Retina (tissue), 1 donor: ENCODE measurements at places on chromosomes 4 and X.

GRCh38 chr4:38861791-38862190 is 5.2 kb upstream of the TLR6 start:
- no peak for DNase-seq

- no peak for DNase-seq
These were observed 25.6 kb upstream of the SPP1 start for GRCh38 chr4:87949961-87950360.

DNA sequence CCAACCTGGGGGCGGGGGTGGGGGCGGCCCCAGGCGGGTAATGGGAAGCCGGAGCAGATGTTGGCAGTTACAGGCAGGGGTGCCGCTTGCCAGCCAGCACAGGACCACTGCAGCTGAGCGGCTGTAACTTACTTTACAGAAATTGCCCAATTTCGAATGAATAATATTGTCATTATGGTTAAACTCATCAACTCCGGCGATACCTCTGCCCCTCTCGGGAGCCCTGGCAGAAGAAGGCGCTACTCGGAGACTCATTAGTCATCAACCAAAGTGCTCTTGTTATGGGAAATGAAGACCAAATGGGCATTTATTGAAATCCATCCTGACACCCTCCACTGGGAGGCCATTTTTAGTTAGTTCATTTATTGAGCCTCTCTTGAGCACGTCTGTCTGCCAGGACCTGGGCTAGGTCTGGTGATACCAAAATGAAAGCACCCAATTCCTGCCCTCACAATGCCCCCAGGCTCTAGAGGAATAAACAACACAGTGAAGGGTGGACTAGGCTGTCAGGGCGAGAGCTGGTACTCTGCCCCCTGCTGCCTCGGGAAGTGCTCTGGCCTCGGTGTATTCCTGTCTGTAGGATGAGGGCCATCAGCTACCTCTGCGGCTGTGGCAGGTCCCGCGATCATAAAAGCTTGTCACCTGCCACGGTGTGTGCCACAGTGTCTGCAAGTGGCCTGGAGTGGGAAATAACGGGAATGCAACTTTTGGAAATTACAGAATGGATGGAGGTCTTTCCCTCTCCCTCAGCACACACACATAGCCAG is 159.1 kb upstream of the PSAPL1 start:
- DNase-seq: no peak

DNA sequence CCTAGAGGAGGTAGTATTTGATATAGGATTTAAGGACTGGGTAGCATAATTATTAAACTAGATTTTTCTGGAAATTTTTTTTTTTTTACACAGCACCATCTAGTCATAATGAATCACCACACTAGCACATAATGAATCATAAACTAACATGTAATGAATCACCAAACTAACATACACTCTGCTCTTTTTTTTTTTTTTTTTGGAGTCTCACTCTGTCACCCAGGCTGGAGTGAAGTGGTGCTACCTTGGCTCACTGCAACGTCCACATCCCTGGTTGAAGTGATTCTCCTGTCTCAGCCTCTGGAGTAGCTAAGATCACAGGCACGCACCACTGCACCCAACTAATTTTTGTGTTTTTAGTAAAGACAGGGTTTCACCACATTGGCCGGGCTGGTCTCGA is 92.5 kb downstream of the FAM13A start:
- no peak for DNase-seq

DNA sequence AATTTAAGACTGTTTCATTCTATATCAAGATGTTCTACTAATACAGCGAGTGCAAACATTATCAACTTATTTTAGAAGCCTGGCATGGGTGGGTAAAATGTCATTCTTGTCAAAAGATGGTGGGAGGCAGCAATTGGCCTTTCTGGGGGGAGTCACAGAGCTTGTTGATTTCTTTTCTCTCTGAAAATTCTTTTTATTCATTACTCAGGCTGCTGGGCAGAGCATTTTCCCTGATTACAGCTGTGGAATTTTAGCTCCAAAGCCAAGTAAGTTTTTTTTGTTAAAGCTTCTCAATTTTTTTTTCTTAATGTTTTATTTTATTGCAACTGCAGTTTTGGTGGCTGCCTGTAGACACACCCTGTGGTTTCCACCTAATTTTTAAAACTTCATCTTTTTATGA is 50.4 kb downstream of the GPC4 start:
- no peak for DNase-seq

- DNase-seq: no peak
These were observed 101.9 kb downstream of the IGSF1 start for GRCh38 chrX:131187206-131187605.

GRCh38 chr4:2103843-2104547 is 44.9 kb downstream of the NAT8L start:
- DNase-seq: no peak

DNA sequence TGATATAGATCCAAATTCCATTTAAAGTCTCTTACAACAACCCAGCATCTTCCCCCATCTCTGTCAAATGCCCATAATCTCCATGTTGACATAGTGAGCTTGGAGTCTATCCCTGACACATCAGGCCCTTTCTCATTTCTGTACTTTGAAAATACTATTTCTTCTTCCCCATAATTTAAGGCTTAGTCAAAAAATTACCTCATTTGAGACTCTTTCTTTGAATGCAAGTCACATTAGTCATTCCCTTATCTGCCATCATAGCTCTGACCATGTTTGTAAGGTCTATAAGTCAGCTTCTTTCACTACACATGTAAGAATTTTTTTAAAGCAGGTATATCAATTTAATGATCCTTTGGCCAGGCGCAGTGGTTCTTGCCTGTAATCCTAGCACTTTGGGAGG is 99.9 kb downstream of the DDX60 start:
- no peak for DNase-seq

DNA sequence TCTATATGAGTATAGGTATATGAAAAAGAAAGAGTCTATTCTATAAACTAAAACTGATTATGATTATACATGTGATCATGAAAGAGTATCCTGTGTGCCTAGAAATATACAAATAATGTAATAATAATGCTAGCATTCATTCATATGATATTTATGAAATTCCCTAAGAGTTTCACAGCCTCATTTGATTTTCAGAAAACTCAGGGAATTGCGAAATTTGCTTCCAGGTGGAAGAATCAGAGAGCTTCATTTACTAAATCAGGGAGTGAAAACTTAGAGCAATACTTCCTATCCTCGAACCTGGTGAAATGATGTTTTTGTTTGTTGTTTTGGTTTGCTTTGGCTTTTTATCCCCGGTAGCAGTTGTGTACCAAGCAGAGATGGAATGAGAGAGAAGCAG is 1105.7 kb upstream of the SLIT2 start:
- DNase-seq: no peak

- no peak for DNase-seq
These were observed 63.5 kb downstream of the ENOPH1 start for GRCh38 chr4:82493721-82494425.
